ENCODE measurements at places on chromosomes 16 and 17.

- DNase-seq = no peak
These were observed 9.7 kb upstream of the RSKR start for GRCh38 chr17:28623696-28624095.

GRCh38 chr16:74999219-74999608 is 390 bp downstream of the ZNRF1 start:
- DNase-seq = no peak

GRCh38 chr17:8133399-8133798 is 9.5 kb upstream of the HES7 start:
- no peak for DNase-seq

GRCh38 chr17:4676791-4677190 is 27.1 kb downstream of the PELP1 start:
- DNase-seq = no peak

GRCh38 chr17:4301066-4301465 is 37.3 kb upstream of the ANKFY1 start:
- no peak for DNase-seq

GRCh38 chr16:24668481-24669061 is 60.9 kb upstream of the TNRC6A start:
- DNase-seq = peak; percentile 34

- no peak for DNase-seq
These were observed 362.0 kb upstream of the XYLT1 start for GRCh38 chr16:17832738-17833137.

- no peak for DNase-seq
These were observed 1253.7 kb upstream of the CDH8 start for GRCh38 chr16:63289834-63290460.

DNA sequence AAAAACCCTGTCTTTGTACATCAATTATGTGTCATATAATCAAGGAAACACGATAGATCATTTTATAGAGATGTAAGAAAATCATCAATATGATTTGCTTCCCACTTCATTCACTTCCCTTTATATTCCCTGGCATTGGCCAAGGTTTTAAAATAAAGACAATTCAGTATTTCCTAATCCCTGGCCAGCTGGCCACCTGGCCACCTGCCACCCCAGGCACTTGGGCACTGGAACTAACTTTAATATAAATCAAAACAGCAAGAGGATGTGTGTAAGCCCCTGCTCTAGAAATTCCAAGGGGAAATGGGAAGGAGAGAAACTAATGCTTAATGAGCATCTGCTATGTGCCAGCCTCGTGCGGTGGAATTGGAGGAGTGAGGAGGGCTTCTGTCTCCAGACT is 58.6 kb upstream of the TOB1 start:
- DNase-seq = no peak

DNA sequence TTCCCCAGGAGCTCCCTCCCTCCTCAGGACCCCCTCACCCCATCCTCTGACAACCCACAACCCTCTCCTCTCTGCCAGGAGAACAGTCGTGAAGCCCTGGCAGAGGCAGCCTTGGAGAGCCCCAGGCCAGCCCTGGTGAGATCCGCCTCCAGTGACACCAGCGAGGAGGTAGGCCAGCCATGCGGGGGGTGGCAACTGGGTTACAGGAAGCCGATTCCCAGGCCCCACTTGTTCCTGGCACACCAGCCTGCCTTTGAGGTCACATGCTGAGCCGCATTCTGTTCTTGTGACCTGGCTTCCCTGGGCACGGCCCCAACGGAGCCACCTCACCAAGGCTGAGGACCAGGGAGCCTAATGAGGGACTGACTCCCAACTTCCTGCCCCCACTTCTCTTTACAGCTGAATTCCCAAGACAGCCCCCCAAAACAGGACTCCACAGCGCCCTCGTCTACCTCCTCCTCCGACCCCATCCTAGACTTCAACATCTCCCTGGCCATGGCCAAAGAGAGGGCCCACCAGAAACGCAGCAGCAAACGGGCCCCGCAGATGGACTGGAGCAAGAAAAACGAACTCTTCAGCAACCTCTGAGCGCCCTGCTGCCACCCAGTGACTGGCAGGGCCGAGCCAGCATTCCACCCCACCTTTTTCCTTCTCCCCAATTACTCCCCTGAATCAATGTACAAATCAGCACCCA is 7.9 kb downstream of the NAT9 start:
- no peak for DNase-seq

GRCh38 chr17:83125515-83126274 is 46.3 kb downstream of the METRNL start:
- no peak for DNase-seq

- no peak for DNase-seq
These were observed 175.4 kb downstream of the AATF start for GRCh38 chr17:37123941-37124820.

GRCh38 chr16:13448346-13448745 is 471.6 kb upstream of the ERCC4 start:
- no peak for DNase-seq

GRCh38 chr17:17824119-17824782 is 12.5 kb downstream of the SREBF1 start:
- no peak for DNase-seq

- no peak for DNase-seq
These were observed 13.0 kb downstream of the PITPNM3 start for GRCh38 chr17:6543079-6544010.
